ENCODE measurements at places on chromosomes 1 and 21.

DNA sequence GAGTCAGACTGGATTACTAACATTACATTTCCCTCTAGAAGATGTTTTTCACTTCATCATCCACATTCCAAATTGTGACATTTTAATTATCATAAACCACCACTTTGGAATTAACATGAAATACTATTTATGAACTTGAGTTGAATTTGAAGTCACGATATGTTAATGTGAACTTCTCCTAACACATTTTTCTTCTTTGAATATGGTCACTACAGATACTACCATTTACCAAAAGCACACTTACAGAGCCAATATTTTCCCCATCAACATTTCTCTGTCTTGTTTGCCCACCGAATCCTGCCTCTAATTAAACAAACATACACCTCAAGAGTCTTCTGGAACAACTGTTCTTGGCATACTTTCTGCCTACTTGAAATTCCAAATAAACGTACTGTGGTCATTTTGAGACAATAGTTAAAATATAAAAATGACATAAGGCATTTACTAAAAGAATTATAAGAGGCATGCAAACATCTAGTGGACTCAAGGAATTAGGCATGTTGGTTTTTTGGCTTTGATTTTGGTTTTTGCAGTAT is 177.4 kb downstream of the AKT3 start:
- DNase-seq: no peak

GRCh38 chr21:23890652-23891051 is 1716.6 kb downstream of the MRPL39 start:
- DNase-seq: no peak

DNA sequence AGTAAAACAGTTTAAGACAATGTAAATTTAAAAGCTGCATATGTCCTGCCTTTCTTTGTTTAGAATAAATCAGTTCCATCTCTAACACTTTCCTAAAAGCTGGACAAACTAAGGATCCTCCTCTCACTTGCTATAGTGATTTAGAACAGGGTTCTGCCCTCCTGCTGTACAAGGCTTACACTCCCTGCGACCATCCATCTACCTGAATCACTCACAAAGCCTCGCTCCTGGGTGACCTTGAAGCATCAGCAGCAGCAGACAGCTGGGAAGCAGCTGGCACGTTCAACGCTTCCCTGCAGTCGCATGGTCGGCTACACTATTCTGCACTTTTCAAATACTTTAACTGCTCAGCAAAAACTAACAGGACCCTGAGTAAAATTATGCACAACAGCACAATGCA is 128.0 kb downstream of the NTPCR start:
- DNase-seq: no peak

DNA sequence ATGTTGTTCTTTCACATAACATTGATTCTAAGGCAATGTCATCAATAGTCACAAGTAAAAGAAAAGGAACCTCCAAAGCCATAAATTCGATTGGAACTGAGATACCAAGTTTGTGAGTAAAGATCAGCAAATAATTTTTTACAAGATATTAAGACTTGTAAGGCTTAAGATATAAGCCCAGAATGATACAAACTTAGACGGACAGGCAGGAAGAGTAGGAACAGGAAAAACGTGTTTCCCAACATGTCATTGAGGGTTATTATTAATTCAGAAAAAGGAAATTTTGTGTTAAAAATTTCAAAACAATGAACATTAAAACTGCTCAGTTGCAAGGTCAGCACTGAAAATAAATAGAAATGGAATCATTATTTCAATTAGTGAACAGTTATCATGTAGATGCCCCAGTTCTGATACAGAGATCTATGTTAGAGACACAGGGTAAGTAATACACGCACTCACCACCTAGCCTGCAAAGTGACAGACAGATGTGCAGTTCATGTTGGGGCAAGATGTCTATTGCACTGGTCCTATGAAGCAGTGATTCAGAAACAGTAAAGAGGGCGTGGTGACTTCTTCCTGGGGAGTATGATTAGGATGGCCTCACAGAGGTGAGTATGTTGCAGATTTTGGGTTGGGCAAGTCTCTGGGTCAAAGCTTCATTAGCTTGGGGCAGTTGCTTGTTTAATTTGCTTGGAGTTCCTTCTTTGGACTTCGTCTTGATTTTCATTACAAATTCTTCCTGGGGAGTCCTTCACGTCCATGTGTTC is 284.4 kb downstream of the SETD4 start:
- DNase-seq: no peak

- no peak for DNase-seq
Measured at GRCh38 chr21:29904359-29905282, 35.2 kb downstream of the GRIK1 start.

DNA sequence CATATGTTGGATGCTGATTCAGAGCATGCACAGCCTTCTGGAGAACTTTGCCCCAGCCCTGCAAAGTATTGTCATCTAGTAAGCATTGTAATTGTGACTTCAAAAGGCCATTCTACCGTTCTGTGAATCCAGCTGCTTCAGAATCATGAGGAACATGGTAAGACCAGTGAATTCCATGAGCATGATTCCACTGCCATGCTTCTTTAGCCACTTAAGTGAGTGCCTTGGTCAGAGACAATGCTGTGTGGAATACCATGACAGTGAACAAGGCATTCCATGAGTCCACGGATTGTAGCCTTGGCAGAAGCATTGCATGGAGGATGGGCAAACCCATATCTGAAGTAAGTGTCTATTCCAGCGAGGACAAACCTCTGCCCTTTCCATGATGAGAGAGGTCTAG is 123.7 kb downstream of the S1PR1 start:
- no peak for DNase-seq

GRCh38 chr21:37737507-37737906 is 178.8 kb downstream of the KCNJ6 start:
- no peak for DNase-seq

- DNase-seq: no peak
Measured at GRCh38 chr1:28845786-28846543, 34.0 kb downstream of the OPRD1 start.

DNA sequence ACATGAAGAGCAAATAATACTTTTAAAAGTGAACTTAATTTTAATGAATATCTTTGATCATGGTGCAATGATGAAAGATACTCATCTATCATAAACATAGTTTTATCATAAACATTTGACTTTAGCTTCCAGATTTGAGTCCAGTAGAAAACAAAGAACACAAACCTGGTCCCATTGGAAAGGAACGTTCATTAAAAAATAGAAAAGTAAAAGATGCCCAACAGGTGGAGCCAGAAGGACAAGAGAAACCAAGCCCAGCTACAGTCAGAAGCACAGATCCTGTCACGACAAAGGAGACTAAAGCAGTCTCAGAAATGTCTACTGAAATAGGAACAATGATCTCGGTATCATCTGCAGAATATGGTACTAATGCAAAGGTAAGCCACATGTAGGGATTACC is 55.6 kb upstream of the MYOCOS start:
- DNase-seq: no peak

- DNase-seq: no peak
Measured at GRCh38 chr1:18484721-18485120, 4.0 kb downstream of the KLHDC7A start.

- no peak for DNase-seq
Measured at GRCh38 chr1:188022661-188023060, 1193.9 kb downstream of the PLA2G4A start.

- no peak for DNase-seq
Measured at GRCh38 chr1:242641461-242641860, 117.0 kb upstream of the PLD5 start.

DNA sequence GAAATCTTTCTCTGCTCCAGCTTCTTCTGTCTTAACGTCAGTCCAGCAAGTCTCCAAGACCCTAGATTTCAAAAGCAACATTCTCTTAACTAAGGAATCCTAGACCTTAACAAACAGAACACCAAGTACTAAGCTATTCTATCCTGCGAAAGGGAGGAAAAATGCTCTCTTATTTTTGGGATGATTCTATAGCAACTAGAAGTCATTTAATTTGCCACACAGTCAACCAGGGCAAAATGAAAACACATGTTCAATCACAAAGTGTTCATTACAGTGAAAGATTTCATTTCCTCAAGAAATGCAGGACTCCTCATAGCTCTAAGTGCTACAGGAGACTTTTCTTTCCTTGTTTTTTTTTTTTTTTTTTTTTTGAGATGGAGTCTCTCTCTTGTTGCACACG is 36.2 kb upstream of the DOCK7 start:
- DNase-seq: no peak

GRCh38 chr1:151237678-151238466 is 16.7 kb upstream of the PSMD4 start:
- DNase-seq: no peak

GRCh38 chr1:150302338-150302737 is 8.7 kb downstream of the MRPS21 start:
- no peak for DNase-seq

DNA sequence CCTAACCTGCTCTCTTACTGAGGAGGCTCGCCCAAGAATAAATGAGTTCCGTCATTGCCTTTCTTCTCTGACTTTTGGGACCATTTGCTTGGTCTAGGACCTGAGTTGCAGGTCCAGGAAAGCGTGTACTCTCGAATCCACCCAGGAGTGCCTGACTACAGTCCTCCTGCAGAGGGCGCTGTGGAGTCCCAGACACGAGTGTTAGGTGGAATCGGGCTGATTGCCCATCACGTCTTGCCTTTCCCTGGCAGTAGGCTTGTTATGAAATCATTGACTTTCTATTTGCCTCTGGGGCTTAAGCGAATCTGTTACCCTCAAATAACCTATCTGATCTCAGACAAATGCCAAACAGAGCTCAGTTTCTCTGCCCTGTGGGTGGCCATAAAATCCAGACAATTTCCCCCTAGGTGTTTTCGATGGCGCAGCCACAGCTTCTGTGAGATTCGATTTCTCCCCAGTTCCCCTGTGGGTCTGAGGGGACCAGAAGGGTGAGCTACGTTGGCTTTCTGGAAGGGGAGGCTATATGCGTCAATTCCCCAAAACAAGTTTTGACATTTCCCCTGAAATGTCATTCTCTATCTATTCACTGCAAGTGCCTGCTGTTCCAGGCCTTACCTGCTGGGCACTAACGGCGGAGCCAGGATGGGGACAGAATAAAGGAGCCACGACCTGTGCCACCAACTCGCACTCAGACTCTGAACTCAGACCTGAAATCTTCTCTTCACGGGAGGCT is at the start of gene IL20:
Gene IL20, plus strand, starts transcription at position 685 of the 733 bp plus-strand sequence. CDS start 230 bp downstream, outside the sequence.
- DNase-seq: peak; percentile 76

GRCh38 chr1:115458426-115459114 is 120.5 kb upstream of the NGF start:
- DNase-seq: no peak

DNA sequence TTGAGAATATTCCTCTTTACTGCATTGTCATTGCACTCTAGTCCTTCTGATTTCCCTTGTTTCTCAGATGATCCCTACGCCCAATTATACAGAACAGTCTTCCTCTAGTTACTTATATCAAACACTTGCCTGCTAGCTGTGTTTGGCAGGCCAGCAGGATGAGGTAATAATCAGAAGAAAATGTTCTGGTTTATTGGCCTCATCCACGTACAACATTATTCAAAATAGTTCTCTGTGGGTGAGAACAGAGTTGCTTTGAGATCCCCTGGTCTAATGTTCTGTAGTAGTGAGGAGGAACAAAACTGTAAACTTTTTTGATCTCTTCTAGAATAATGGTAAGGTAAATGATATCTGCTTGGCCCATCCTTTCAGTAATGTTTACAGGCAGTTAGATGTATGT is 22.3 kb upstream of the C1orf105 start:
- DNase-seq: no peak

DNA sequence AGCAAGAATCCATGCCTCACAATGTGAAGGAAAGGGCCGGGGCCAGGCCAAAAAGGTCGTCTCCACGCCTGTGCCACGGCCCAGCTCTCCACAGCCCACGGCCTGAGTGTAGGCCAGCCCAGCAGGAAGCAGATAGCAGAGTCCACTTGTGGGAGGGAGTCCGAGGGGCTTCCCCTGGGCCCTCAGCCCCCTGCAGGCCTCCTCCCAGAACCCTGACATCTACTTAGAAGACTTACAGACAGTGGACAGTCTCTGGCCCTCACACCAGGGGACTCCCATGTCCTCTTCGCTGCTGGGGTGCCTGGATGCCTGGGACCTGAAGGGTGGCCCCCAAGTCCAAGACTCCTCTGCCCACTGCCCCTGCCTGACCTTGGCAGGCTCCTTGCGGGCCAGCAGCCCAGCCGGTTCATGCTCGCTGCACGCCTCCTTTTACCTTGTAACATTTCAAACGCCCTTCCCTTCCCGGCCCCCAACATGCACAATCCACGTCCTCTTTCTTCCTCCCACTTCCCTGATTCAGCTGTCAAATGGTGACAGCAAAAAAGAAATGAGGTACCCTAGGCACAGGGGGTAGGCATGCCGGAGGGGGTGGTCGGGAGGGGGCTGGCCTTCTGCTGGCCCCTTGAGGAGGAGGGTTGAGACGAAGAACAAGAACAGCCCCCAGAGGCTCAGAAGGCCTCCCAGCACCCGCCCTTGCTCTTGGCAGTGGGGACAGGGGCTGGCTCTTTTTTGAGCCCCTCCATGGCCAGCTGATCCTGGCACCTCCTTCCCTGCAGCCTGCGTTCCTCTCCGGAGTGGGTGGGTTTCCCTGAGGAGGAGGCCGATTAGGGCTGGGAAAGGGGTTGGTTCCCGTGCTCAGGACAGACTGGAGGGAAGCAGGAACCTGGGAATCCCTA is 997 bp upstream of the PTPN7 start:
- no peak for DNase-seq

DNA sequence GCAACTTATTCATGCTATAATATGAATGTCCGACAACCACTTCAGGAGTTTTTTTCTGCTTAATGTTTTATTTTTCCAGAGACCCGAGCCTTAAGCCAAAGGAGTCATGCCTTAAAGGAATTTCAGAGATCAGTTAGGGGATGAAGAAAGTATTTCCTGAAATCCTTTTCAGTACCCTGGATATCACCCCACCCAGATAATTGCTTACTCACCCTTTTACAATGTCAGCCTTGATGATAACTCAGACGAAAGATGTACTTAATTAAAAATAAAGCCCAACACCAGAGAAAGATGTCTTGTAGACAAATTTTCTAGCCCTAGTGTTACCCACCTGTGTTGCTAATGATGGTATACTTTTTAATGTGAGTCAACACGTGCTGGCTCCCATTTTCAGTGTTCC is 124.1 kb downstream of the XCL2 start:
- DNase-seq: no peak

DNA sequence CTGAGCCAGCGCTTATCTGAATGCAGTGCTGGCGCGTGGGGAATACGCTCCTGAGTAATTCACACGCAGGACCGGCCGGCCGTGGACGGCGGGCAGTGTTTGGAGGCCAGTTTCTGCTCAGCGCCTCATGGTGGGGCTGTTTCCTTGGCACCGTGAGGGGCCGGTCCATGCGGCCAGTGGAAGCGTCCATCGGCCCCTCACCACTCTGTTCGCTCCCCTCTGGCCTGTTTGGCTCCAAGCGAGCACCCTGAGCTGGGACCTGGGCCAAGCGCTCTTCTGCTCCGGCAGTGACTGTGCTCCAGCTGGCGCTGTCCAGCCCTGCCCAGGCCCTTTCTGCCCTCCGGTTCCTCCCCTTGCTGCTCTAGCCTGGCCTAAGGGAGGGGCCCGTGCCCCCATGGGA is 16.3 kb upstream of the PLCH2 start:
- DNase-seq: no peak
